ENCODE measurements at places on chromosomes 5 and 9.

DNA sequence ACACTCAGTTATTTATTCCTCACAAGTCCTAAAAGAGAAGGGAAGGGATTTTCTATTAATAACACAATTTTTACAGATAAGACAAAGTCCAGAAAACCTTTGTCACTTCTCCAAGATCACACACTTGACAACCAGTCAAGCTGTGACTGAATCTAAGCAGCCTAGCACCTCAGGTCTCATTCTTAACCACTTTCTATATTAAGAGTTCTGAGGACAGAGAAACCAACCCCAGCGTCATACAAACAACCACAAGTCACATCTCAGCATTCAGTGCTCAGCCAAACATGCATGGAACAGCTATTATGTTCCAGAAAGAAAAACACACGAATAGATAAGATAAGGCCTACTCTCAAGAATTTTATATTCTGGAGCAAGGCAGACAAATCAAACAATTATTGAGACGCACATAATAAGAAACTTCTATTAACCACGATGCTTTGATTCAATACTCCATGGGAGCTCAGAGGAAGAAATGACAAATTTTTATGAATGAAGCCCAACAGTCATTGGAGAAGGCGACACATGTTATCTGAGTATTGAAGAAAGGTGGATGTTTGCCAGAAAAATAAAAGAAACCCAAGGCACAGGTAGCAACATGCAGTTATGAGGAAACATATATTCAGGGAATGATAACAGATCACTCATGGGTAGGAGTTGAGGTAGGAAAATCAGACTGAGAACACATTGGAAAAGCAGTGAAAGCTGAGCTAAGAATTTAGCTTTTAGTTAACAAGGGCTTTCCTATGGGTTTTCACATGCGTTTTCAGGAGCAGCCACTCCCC lies 113.1 kb downstream of the HTR4 start:
- DNase-seq = no peak

DNA sequence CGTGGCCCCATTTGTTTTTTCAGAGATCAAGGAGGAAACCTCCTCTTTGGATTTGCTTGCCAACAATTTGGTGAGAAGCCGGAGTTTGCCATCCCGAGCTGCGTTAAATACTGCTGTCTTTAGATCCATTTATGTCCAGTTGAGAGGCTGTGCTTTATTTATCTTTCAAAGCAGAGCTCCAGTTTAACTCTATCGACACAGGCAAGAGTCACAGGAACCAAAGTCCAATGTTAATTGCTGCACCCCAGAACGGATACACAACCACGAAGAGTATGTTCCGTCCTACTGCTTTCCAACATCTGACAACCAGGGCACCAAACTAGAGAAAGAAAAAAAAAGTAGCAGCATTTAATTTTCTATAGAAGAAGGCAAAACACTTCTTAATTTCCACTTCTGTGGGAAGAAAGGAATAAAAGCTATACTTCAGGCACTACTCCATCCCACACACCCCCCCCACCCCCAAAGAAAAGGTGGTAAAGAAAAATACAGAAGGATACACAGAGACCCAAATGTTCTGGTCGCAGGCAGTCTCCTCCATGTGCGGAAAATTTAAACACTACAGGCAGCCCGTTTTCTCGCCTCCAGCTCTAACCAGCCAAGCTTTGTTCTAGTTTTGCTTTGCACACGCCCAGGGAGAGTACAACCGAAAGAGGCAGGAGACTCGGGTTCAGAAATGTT lies 1.1 kb downstream of the FEM1C start:
- no peak for DNase-seq

DNA sequence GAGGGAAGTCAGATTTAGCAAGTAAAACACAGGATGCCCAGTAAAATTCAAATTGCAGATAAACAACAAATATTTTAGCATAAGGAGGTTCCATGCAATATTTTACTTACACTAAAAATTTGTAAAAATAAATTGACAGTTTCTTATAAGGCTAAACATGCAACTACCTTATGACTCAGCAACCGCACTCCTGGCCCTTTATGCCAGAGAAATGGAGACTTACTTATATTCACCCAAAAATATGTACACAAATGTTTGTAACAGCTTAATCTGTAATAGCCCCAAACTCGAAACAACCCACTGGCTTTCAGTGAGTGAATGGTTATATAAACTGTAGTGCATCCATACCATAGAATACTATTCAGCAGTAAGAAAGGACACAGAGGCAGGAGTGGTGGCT lies 28.6 kb upstream of the TRIM14 start:
- no peak for DNase-seq

- no peak for DNase-seq
Measured at GRCh38 chr9:82036086-82036485, 47.5 kb downstream of the SPATA31D1 start.

GRCh38 chr5:154063372-154063771 lies 24.6 kb downstream of the MFAP3 start:
- no peak for DNase-seq

DNA sequence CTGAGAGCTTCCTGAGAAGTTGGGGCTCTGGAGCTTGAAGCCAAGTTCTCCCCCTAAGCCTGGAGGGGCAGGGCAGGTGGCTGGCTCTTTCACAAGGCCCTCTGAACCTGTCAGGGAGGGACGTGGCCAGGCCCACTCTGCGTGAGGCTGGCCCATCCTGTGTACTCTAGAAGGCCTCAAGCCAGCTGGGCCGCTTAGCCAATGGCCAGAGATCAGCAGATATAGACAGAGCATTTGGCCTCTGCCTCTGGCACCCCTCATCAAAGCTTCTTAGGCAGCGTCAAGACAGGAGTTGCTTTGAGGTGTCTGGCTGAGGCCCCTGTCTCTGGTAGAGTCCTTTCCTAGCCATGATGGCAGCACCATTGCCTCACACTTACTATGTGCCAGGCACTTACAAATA lies 105.6 kb downstream of the FGF18 start:
- no peak for DNase-seq

- no peak for DNase-seq
Measured at GRCh38 chr9:37243588-37244345, 123.4 kb downstream of the ZCCHC7 start.

GRCh38 chr9:33300546-33300945 lies 10.2 kb downstream of the NFX1 start:
- no peak for DNase-seq

GRCh38 chr9:17116400-17116837 lies 18.4 kb upstream of the CNTLN start:
- no peak for DNase-seq

- no peak for DNase-seq
Measured at GRCh38 chr9:71663931-71664459, 104.3 kb downstream of the CEMIP2 start.

DNA sequence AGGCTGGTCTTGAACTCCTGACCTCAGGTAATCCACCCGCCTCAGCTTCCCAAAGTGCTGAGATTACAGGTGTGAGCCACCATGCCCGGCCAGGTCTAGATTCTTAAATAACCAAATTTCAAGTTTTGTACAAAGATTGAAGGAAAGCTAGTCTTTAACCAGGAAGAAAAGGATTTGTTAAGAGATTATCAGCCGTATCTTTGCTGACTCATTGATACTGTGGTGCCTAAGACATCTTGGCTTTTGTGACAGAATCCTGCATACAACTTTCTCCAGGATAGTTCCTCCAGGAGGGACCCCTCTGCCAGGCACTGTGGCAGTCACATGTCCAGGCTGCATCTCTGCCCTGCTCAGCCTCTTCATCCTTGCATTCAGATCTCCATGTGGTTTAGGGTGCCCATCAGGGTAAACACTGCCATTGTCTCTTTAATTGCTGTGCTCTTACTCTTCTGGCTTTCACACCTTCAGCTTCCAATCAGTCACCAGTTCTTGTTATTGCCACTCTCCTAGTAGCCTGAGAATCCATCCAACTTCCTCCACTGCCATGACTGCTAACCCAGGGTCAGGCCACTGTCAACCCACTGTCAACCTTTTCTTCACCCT lies 10.0 kb downstream of the MAP3K1 start:
- no peak for DNase-seq

DNA sequence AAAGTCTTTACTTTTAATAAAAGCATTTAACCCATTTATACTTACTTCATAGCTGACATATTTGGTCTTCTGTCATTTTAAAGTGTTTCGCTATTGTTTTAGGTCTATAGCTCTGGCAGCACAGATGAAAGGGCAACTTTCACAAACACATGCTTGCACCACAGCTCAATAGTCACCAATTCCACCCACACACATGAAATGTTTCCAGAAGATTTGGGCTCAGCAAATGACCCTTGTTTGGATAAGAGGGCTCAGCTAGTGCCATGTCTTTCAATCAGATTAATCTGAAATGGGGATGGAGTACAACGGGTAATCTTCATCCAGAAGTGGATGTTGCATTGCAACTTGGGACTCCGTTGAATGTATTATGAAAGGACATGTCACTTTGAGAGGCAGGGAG lies 176.0 kb downstream of the FGF18 start:
- no peak for DNase-seq

- DNase-seq = peak; percentile 32
Measured at GRCh38 chr9:98775831-98776441, 20.4 kb downstream of the ANKS6 start.

DNA sequence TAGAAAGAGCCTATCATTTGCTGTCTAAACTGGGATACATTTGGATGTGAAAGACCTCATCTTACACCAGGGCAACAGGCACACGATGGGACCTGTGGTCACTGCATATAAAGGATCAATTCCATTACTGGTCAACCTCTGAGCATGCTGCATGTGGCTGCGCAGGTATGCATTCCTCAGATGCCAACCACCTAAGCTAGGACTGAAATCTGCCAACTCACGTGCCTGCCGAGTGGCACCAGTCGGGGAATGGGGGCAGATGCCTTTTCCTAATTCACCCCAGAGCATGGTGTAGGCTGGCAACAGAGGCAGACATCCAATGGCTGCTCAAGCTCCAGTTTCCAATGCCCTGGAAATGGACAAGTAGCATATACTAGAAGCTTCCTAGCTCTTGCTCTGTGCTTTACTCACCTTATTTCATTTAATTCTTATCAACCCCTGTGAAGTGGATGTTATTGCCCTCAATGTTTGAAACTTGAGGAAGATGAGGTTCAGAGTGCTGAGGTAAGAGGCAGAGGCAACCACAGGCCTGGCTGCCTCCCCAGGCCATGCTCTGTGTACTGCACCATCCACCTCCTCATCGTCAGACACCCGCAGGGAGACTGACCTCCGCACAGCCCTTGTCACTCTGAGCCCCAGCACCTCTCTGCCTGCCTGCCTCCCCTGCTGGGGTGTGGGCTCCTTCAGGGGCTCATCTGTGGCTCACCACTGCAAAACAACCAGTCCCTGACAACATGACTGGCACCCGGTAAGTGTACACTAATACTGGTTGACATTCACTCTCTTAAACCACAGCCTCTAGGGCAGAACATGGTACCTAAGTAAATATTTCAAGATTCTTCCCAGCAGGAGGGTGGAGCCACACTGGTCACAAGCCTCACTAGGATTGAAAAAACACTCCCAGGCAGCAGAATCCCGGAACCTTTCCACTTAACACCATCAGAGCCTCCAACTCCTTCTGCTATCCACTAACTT lies 228.5 kb downstream of the CRB2 start:
- no peak for DNase-seq

DNA sequence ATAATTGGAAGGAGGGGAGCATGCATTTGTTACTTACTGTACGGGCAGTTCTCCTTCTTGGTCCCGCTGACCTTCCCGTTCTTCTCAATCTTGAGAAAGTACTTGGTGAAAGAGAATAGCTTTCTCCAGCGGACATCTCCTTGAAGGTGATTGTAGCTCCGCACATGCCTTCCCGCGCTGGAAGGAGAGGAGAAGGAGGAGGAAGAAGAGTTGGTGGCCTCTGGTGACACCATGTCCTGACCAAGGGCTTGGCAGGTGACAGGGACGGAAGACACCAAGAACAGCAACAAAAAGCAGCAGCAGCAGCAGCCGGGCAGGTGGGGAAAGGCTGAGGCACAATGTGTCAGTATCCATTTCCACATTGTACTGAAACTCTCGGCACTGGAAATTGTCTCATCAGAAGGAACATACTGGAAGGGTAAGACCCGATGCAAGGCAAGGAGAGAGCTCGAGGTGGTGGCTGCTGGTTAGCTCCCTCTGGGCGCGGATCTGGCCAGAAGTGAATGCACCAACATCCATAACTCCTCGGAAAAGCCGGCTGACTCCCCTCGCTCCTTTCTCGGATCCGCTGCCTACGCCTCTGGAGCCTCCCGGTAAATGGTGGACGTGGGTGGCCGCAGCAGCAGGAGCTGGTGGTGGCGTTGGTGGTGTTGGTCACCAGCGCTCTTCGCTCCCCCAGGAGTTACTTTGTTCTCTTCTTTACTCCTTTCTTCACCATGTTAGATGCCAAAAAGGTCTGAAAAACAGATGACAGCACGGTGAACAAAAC lies 715 bp downstream of the FGF10 start:
- DNase-seq = no peak

DNA sequence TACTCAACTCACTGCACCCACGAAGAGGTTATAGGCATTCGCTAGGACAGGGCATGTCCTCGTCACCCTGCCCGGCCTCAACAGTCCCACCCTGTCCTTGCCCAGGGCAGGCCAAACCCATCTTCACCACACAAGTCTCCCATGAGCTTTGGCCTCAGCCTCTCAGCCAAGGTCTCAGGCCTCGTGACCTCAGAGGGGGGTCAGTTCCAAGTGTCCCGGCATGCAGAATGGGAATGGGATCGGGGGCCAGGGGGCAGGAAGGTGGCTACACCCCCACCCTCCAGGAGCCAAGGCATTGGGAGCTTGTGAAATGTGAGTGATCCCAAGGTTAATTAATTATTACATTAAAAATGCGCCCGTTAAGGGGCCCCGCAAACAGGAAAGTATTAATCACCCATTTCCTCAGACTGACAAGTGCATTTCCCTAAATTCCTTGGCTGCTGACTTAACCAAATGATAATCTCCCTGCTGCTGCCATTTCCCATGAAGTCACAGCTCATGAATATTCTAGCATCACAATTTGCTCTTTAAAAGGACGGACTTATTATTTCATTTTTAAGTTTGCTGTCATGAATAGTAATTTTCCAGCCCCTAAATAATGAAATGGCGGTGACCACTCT lies 8.0 kb upstream of the UBAC1 start:
- DNase-seq = no peak

- DNase-seq = no peak
Measured at GRCh38 chr5:147408980-147409379, 100.9 kb downstream of the DPYSL3 start.

- DNase-seq = no peak
Measured at GRCh38 chr5:165495829-165496380, 1990.5 kb downstream of the MAT2B start.

- DNase-seq = no peak
Measured at GRCh38 chr5:98320343-98320742, 453.1 kb upstream of the RGMB start.

DNA sequence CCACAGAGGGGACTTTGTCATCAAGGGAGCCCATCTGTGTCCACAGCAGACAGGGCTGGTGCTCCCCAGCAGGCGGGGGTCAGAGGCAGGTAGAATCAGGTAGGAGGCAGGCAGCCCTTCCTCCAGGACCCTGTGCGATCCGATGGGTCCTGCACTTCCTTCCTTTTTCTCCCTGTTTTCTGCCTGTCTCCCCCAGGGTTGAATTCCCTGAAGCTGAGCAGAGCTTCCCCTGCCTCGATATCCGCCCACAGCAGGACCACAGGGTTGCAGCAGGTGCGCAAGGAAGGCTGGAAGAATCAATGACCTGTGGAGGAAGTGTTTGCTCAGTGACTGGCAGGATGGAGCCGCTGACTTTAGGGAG lies 69.2 kb downstream of the MRPL36 start:
- DNase-seq = no peak

GRCh38 chr5:145378226-145378625 lies 456.9 kb downstream of the PRELID2 start:
- no peak for DNase-seq

GRCh38 chr9:127585161-127585819 lies 26.8 kb upstream of the STXBP1 start:
- DNase-seq = no peak

GRCh38 chr9:110316261-110317075 lies 21.2 kb downstream of the TXNDC8 start:
- DNase-seq = no peak

Measured in AG09319 (cell line).